ENCODE measurements at places on chromosomes 3 and 15.

- DNase-seq = no peak
Observed at GRCh38 chr3:54004335-54004734, 112.7 kb upstream of the SELENOK start.

- no peak for DNase-seq
Observed at GRCh38 chr3:95399585-95399984, 1336.7 kb downstream of the NSUN3 start.

DNA sequence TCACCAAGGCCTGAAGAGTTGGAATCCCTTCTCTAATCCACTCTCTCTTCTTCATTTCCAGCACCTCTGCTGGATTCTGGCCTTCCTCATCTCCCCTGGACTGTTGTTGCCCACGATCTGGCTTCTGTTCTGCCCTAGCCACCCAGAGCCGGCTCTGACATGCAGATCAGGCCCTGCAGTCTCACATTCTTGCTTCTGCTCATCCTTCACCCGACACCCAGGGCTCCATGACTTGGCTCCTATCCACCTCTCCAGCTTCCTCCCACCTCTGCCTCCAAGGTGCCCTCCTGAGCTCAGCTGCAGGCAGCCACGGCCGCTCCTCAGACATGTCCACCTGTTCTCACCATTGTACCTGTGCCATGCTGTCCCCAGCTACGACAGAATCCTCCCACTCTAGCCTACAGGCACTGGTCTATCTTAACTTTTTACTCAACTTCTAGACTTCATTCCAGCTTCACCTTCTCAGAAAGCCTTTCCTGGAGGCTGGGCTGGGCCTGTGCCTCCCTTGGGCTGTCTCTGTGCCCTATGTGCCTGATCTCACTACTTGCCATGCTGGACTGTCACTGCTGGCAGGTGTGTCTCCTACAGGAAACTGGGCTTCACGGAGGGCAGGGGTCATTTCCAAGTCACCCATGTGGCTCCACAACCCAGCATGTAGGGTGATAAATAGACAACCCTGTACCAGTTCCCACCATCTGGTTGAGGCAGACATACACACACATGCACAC is 16.0 kb upstream of the TBC1D21 start:
- no peak for DNase-seq

- DNase-seq = no peak
Observed at GRCh38 chr3:66809595-66809958, 188.5 kb upstream of the KBTBD8 start.

DNA sequence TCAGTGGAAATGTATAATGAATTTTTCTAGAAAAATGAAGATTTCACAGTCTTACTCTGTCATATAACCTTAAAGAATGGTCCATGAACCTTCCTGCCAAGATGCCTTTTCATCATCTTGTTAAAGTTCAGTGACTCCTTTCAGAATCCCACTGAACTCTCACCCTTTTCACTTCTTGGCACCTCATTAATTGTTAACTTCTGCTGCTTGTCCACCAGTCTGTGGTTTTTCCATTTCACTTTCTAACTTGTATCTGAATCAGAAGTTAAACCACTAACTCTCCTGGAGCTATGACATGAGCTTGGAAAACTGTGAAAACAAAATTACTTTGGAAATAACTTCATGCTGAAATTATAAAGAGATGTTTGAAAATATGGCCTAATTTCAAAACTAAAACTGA is 281.2 kb upstream of the ALCAM start:
- no peak for DNase-seq

All from stimulated activated CD8-positive, alpha-beta memory T cell treated with anti-CD3 and anti-CD28 coated beads, Interleukin-7, amount 100 ng/mL, for 1 hour (primary cell).